ENCODE measurements at places on chromosomes 1 and 21.
A peak's percentile ranks its signal among the peaks of the same experiment; 100 is the strongest.

DNA sequence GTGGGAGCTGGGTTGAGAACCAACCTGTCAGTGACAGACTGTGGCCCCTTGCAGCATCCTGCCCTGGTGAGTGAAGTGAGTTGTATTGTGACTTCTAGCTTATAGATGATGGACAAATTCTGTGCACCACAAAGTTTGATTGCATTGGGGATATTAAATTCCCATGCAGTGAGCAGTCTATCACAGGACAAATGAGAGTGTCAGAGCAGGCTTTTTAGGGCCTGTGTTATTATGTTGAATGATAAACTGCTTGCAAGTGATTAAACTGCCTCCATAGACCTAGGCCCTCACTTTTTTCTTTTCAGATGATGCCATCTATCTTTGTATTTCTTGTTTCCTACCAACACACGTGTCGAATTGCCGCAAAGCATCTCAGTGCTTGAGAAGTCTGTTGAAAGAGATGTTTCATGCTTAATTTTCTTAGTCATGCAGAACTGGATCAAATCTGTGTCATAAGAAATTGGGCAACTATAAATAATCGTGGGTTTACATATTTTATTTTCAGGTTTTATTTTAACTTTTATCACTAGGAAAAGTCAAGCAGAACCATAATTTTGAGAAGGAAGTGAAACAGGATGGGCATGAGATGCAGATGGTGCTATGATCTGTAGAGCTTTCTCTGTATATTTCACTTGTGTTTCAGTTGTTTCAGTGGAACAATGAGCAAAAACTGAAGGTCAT, 199.2 kb downstream of the S1PR1 start:
- no peak for DNase-seq

DNA sequence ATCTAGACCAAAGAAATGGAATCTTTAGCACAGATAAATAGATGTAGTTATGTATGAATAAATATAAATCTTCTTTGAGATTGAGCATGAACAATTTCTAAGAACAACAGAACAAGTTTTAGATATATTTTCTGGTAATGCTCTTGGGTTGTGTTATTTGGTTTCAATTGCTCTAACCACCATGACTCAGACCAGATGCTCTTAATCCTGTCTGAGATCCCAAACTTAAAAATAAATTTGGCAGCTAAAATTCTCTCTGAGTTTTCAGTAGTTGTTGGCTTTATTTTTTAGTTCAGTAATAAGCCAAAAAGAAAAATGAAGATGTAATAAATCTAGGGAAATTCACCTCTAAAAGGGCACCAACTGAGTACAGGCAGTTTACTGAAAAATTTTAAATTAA, 1693.4 kb downstream of the NCAM2 start:
- DNase-seq = no peak

DNA sequence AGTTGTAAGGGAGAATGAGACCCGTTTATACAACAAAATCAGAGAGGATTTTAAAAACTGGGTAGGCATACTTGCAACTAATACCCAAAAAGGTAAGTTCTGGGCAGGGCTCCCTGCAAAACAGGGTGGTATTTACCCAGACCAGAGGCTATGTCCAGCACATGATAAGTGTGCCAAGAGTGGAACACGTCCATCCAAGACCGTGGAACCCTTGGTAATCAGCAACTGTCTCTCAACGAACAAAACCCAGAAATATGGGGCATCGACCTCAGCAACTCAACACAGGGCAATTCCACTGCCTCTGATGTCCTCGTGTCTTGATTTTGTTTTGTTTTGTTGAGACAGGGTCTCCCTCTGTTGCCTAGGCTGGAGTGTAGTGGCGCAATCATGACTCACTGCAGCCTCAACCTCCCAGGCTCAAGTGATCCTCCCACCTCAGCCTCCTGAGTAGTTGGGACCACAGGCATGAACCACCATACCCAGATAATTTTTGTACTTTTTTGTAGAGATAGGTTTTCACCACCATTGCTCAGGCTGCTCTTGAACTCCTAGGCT, 26.7 kb upstream of the MX1 start:
- DNase-seq = no peak

- no peak for DNase-seq
Observed at GRCh38 chr1:175413367-175413766, 220.8 kb upstream of the KIAA0040 start.

GRCh38 chr1:22297999-22298398, 153.7 kb upstream of the ZBTB40 start:
- no peak for DNase-seq

DNA sequence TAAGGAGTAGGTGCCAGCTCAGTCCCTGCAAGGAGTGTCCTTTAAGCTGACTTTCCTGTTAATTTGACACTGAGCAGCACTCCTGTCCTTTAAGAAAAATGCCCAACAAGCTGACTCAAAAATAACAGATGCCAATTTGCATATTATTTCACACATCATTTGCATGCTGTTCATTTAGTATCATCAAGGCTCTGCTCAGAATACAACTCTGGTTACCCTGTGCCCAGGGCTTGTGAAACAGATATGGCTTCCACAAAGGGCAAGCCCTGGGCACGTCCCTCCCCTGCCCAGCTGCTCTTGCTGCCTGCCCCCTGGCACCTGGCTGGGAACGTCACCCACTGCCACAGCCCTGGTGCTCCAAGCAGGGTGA, 10.3 kb downstream of the KCNN3 start:
- DNase-seq = no peak

- DNase-seq = no peak
Observed at GRCh38 chr1:25804244-25804963, 4.4 kb downstream of the SELENON start.

GRCh38 chr1:214106375-214106774, 118.6 kb downstream of the PROX1 start:
- no peak for DNase-seq

- DNase-seq = no peak
Observed at GRCh38 chr1:22418933-22419382, 32.7 kb upstream of the ZBTB40 start.

- no peak for DNase-seq
Observed at GRCh38 chr1:25577134-25577920, 33.9 kb downstream of the LDLRAP1 start.

GRCh38 chr1:118184739-118185083, 317 bp downstream of the SPAG17 start:
- DNase-seq = no peak

- DNase-seq = no peak
Observed at GRCh38 chr1:112579801-112580510, 39.0 kb downstream of the ST7L start.

DNA sequence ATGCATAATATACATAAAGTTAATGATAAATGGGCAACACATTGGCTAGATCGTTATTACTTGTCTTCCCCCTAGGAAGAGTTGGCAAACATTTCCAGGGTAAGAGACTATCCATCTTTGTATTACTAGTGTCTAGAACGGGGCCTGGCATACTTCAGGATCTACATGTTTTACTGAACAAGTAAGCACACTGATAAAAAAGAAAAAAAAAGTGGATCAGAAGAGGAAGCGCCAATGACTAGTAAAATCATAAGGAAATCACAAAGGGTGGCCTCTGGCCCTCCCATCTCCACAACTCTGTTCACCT, 482 bp downstream of the TM2D1 start:
- no peak for DNase-seq

- DNase-seq = no peak
Observed at GRCh38 chr1:70820396-70820795, 227.2 kb downstream of the PTGER3 start.

DNA sequence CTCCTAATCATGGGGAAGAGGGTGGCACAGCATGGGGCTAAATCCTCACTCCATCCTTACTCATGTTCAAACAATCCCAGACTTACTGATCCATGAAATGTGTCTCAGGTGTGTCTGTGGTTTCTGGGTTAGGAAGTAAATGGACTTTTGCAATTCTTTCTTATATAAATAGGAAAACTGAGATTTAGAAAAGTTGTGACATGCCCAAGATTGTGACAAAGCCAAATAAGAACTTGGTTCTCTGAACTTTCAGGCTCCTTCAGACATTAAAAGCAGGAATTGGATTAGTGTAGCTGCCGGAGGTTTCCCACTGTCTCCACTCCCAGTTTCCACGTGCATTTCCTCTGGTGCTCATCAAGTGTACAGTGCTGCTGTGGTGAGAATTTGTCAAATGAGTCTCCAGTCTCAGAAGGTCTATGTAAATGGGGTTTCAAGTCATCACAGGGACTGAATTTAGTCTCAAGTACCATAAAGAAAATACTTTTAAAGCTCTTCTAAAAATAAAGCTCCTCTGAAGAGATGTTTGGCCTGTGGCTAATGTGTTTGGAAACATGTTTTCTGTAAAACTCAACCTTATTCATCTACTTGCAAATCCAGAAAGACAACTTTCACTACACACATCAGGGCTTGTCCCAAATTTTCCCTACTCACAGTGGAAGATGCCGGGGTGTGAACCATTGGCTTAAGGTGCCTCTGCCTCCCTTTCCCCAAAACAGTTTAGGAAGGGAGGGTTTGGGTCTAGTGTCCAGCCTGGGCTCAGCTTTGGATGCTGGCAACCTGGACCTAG, 115.2 kb downstream of the NGF start:
- no peak for DNase-seq

DNA sequence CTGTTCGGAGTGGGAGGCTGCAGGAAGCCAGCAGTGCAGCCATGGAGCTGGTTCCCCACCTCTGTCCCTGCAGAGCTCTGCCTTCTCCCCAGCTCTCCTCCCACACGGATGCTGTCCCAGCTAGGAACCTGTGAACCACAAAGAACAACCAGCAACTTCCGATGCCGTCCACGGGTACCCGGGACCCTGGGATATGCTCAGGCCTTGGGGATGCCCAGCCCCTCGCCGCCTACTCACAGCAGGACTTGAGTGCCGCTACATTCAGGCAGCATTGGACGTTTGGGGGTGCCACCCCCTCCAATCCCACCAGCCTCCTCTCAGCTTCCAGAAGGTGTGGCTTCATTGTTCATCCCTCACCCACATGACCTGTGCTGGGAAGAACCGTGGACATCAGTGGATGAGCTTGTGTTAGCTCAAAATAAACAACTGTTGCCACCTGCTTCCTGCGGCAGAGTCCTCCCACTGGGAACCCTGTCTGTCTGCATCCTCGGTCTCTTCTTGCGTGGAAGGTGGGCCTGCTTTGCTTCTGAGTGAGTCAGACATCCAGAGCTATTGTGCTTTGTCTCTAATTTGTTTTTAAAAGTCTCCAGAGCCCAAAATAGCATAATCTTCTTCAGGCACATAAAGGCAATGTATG, 20.1 kb upstream of the AJAP1 start:
- DNase-seq = no peak

- no peak for DNase-seq
Observed at GRCh38 chr1:173570370-173571007, 32.4 kb downstream of the SLC9C2 start.

DNA sequence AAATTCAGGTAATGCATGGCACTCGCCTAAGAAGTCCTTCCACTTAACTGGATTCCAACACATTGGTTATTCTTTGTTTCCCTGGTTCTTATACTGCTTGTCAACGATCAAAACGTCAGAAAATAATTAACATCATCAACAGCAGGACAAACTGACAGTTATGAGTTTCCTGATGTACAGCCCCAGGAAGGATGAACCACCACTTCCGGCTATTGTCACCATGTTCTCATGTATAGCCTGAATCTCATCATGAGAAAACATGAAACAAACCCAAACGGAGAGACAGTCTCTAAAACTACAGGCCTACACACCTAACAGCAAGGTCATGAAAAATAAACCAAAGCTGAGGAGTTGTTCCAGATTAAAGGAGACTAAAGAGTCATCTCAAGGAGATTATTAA, 60.5 kb upstream of the FBXO28 start:
- DNase-seq = no peak

- DNase-seq = no peak
Observed at GRCh38 chr1:230171356-230172015, 104.4 kb downstream of the GALNT2 start.

DNA sequence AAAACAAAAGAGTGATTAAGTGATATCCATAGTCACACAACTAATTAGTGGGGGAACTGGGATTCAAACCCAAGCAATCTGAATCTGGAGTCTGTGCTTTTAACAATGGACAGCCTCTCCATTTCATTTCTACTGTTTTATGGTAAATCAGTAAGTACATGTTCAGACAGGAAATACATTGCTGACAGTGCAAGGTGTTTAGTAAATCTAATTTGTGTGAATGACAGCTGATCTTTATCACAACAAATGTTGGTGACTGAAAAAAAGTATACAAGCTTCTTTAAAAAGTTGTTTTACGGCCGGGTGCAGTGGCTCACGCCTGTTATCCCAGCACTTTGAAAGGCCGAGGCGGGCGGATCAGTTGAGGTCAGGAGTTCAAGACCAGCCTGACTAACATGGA, 20.6 kb downstream of the DONSON start:
- DNase-seq = no peak

DNA sequence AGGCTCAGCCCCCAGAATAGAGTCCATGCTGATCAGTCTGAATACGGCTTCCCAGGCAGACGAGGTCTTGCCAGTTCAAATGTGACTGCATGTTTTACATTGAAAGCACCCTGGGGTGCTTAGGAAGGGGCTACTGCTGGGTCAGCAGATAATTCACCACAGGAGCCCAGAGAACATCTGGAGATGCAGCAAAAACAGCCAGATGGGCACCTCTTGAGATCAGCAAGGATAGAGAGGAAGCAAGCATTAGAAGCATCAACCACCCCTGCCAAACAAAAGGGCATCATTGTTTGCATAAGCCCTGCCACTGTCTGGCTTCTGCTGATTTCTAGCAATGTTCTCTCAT, 403.1 kb downstream of the RRAGC start:
- no peak for DNase-seq

- DNase-seq = no peak
Observed at GRCh38 chr1:162670928-162671663, 38.8 kb downstream of the DDR2 start.

DNA sequence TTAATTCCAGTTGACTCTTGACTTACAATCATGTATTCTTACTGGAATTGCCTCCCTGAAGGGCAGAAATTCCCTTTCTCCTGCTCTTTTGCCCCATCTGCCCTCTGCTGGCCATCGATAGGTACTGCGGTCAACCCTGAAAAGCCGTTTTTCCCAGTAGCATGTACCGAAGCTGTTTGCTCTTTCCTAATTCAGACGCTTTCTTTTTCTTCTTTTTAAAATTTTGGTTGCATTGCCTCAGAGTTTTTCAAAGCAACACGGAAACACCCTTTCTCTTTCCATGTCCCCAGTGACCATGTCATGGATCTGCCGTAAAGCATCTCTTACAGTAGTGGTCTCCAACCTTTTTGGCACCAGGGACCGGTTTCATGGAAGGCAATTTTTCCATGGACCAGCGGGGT, 164.2 kb upstream of the C1orf21 start:
- peak; percentile 5 for DNase-seq

DNA sequence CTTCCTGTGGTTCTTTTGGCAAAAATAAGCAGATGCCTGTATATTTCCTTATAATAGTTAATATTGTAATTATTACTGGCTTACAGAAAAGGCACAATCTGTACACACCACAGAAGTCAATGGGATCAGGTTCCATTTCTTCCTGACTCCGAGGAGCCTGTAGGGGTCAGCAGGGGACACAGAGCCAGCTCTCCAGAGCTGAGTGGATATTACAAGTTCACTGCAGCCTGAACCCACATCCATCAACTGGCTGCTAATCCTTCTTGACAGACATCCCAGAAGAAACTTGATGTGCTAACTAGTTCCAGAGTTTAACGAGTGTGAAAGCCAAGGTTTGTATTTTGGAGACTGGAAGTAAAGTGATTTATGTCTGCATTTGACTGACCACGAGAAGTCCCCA, 203.8 kb downstream of the LMX1A start:
- no peak for DNase-seq

GRCh38 chr1:55284856-55285255, 69.7 kb upstream of the USP24 start:
- DNase-seq = no peak
